ENCODE measurements at places on chromosomes 6 and 20.

DNA sequence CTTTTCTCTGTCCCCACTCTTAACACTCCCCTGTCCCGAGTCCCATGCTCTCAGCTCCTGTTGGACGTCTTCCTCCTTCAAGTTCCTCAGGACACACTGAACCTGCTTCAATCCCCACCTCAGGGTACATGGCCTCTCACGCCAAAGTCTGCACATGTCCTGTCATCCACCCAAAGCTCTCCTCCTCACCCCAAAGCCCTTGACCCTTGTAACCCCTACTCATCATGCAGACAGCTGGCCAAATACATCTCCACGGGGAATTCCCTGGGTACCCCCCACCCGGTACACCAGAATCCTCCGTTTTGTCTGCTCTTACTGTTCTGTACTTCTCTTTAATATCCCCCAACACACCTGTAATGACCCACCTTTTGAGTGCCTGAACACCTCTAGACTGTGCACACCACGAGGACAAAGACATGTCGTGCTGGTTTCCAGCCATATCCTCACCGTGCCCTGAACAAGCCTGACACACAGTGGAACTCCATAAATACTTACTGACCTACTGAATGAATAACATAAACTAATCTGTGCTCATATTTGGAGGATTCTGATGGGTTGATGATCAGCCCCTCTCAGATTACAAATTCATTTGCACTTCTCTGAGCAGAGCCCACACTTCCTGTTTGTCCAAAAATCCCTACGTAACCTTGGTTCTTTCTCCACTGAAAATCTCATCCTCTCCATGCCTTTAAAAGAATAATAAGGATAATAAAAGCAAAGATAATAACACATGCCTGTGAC, 66.8 kb upstream of the EYA2 start:
- DNase-seq = peak; percentile 27

DNA sequence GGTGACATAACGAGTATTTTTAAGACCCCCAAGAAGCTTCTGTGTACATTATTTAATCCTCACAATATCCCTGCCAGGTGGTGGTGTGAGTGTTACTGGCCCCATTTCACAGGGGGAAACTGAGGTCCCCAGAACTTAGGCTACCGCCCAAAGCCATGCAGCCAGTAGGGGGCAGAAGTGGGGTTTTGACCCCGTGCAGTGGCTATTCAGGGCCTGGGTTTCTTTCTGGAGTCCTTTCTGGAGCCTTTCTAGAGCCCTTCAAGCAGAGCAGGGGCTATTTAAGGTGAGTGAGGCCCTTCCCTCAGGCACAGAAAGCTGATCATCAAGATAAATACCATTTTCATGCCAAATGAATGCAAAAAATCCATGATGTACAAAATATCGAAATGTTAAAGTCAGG, 59.0 kb downstream of the CTCFL start:
- DNase-seq = no peak

- DNase-seq = peak; percentile 52
These were observed 42.8 kb downstream of the MRPL14 start for GRCh38 chr6:44084231-44085014.

DNA sequence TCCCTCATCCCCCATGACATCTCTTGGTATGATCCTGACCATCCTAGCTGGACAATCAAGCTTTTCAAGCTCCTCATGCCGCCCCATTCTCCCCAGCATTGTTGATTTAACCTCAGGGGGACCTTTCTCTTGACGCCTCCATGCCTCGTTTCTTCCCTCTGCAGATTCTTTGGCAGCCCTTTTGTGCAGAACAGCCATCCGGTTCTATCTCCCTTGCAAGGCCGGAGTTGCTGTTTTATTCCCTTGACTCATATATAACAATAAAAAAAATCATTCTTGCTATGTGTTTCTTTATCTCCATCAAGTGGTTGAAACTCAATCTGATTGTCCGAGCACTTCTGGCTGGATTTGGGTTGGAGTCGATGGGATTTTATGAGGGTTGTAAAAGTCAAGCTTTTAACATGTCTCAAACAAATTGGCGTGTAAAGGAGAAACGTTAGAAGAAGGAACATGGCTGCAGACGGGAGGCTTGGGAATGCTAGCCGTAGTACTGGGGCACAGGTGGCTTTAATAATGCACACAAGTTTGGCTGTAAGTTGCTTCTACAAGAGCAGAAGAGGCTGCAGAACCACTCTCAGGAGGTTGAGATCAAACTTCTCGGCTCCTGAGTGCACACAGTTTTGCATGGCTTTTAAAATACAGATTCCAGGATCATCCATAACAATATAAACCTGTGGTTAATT, 3.9 kb upstream of the SULF2 start:
- no peak for DNase-seq

- DNase-seq = peak; percentile 82
These were observed 19.6 kb upstream of the FERMT1 start for GRCh38 chr20:6142348-6142993.

DNA sequence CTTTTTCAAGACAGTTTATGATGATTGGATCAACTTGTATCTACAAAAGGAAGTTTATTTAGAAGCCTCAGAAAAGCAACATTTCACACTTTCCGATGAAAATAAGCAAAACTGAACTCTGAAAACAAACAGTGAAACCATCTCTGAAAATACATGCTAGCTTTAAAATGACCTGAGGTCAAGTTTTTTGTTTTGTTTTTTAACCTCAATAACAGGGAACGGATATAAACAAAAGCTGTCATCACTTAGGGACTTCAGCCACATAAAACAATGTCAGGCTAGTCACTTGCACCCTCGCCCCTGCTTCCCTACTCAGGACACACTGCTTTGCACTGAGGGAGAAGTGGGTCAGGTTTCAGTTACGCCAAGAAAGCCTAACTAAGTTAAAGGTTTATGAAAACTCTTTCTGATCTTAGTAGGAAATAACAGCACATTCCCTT, 11.6 kb downstream of the BACH2 start:
- DNase-seq = peak; percentile 35

DNA sequence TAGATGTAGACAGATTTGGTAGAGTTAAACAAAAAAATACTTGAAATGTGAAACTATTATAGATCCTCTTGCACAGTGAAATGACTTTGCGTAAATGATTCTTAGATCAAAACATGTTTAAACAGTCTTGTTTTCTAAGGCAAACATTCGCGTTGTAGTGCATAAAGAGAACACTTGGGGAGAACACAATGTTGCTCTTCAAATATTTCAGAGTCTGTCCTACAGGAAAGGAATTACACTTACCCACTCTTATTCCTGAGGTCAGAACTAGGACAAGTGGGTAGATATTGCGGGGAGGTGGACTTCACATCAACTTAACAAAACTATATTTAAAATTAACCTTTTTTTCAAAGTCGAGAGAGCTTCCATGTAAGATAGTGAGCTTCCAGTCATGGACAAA, 183.5 kb upstream of the PCSK2 start:
- DNase-seq = no peak

DNA sequence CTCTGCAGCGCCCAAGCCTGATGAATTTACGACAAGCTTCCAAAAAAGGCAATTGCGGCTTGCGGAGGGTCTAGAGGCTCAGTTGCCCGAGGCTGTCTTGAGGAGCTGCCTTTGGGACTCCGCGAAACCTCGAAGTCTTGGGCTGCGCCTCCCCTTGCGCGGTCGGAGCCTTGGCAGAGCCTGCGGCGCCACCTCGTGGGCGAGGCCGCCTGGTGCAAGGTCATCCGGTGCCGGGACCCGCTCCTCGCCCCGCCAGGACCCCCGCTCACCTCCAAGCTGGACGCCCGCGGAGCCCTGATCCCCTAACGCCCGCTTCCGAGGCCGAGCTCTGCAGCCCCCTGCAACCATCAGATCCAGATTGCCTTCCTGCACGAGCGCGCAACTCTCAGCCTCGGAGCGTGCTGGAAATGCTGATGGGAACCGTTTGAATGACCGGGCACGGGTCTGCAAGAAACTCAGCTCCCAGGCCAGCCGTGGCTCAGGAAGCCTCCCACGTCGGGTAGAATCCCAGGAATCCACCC, 14.9 kb upstream of the FAM210B start:
- DNase-seq = peak; percentile 67

DNA sequence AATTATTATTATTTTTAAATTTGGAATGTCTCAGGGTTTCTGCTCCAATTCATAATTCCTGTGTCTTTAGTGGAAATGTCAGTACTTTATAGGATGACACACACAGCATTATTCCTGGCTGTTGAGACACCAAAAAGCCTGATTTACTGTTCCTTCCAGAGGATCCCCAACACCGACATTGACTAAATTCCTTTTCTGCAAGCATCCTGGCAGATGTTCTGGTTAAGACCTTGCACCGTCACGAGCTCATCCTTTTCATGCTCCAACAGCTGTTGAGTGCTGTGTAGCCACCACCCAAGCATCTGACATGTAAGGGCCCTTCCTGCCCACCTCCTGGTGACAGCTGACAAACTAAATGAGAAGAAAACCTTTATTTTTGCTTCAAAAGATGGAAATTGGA, 284.3 kb upstream of the SULF2 start:
- DNase-seq = no peak

- DNase-seq = no peak
These were observed 451.7 kb upstream of the MARCKS start for GRCh38 chr6:113405326-113406047.

DNA sequence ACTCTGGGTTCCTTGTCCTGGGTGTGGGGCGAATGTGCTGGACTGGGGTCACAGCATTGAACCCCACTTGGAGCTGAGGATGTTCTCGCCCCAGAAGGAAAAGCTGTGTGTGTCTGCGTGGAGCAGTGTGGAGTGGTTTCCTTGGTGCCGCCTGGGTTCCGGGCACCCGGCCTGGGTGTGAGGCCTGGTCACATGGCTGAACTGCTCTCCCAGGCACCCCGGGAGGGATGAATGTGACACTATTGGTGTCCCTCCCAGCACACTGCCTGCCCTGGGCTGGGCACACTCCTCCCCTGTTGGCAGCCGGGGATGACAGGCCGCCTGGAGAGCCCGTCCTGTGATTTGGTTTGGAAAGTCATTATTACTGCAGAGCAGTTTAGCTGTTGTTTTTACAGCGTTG, 12.3 kb downstream of the MYT1 start:
- DNase-seq = no peak

- no peak for DNase-seq
These were observed 931.4 kb downstream of the QKI start for GRCh38 chr6:164345806-164346496.

DNA sequence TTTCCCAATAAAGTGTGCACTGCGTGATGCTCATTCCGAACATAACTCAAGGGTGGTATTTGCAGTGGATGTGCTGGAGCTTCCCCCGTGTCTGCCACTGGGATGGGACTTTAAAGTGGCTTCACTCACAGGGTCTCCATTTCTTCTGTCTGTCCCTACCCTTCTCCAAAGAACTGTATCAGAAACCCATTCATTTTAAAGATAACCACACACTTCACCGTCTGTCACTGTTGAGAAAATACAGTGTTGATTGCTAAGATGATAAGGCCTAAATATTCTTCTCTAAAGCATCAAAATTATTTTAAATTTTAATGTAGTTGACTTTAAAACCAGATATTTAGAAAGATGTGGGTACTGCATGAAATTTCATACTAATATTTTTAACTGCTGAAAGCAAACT, 161.4 kb downstream of the TMEM242 start:
- DNase-seq = no peak

DNA sequence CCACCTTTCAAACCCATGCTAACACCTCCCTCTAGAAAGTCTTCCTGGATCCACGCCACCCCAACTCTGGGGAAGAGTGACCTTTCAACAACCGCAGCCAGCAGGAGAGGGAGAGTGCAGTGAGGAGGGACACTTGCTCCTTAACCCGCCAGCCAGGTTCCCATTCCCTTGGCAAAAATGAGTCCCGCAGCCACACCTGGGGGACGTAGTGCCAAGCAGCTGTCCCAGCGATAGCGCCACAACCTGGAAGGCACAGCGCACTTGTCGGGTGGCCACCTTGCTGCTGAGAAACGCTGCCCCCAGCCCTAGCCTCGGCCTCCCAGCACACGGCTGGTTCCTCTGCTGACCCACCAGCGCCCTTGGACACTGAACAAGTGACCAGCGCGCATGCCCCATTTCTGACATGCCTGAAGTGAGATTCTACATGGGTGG, 119.3 kb downstream of the JPH2 start:
- DNase-seq = no peak

- no peak for DNase-seq
These were observed 16.7 kb downstream of the CST4 start for GRCh38 chr20:23672158-23672557.

DNA sequence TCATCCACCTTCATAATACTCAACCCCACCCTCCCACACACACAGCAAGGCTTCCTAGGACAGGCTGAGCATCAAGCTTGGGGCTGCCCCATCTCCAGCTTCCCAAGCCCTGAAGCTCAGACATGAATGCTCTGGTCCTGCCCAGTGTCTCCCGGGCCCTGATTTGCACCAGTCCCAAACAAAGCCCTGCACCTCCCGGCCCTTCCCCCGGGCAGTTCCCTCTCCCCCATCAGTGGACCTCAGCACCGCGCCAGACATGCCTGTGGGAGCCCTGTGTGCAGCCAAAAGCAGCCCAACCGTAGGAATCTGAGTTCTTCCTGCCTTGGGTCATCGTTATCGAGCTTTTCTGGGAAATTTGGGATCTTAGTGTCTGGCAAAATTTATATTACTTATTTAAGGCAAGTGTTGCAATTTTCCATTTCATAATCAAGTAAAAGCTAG, 63.5 kb downstream of the THBS2 start:
- peak; percentile 89 for DNase-seq

GRCh38 chr20:32321390-32321789, 36.7 kb upstream of the ASXL1 start:
- DNase-seq = no peak
